ENCODE measurements at places on chromosomes 2 and 18.

GRCh38 chr2:47300609-47301276 lies 102.2 kb upstream of the MSH2 start:
- no peak for DNase-seq

GRCh38 chr18:58590254-58590653 lies 38.6 kb downstream of the ALPK2 start:
- no peak for DNase-seq

DNA sequence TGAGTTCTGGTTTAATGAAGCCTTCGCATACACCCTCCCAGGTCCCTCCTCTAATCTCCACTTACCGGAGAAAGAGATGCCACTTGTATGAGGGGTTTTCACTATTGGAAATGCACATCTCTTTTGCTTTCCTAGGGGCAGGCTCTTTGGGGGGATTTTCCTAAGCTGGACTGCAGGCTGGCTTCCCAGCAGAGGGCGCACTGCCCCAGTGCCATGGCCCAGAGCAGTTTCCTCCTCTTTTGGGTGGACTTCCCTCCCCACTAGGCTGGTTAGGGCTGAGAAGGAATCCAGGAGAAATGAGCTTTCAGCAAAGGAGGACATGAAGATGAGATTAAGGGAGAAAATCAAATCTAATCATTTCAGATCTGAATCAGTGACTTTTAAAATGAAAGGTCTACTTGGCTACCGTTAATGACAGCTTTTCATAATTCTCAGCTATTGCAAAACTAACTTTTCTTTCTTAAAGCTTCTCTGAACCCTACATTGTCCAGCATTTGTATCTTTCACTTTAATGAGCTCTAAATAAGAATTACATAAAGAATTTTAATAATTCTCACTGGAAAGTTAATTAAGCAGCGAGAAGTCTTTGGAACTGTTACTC lies 784.1 kb upstream of the FANCL start:
- no peak for DNase-seq

DNA sequence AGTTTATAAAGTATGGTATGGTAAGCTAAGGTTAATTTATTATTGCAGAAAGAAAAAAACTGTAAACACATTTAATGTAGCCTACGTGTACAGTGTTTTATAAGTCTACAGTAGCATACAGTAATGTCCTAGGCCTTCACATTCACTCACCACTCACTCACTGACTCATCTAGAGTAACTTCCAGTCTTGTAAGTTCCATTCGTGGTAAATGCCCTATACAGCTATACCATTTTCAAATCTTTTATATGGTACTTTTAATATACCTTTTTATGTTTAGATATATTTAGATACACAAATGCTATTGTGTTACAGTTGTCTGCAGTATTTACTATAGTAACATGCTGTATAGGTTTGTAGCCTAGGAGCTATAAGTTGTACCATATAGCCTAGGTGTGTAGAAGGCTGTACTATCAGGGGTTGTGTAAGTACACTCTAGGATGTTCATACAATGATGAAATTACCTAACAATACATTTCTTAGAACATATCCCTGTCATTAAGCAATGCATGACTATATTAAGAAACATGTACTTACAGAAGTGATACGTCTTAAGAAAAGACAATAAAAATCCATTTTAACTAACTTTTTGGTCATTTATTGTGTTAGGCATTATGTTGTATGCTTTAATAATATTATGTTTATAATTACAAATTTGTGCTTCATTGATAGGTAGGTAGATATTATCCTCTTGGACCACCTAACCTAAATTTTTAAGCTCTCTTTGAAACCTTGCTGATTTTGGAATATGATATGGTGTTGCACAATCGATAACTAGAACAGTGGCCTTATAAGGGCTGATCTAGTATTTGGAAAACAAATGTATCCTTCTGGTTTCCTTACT lies 51.9 kb downstream of the VRK2 start:
- no peak for DNase-seq

GRCh38 chr2:217066510-217067270 lies 206.8 kb upstream of the TNP1 start:
- DNase-seq: no peak

DNA sequence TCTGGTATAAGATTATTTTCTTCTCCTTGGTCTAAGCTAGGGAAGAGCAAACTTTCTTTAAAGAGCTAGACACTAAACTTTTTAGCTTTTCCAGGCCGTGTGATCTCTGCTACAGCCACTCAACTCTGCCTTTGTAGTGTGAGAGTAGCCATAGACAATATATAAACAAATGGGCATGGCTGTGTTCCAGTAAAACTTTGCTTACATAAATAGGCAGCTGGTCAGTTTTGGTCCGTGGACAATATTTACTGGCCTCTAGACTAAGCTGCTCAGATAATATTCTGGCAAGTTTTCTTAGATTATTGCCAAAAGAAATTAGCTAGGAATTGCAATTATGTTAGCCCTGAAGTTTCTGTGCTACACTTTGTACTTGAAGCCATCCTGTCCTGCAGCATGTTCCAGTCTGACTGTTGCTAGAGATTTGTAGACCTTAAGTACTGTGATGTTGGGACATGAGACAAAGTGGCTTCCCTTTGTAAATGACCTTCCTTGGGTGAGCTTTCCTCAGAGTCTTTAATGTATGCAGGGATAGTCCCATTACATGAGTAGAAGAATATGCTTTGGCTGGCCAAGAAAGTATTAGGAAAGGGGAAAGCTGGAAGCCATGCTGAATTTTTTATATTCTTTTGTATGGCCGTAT lies 126.9 kb downstream of the SOX11 start:
- no peak for DNase-seq

DNA sequence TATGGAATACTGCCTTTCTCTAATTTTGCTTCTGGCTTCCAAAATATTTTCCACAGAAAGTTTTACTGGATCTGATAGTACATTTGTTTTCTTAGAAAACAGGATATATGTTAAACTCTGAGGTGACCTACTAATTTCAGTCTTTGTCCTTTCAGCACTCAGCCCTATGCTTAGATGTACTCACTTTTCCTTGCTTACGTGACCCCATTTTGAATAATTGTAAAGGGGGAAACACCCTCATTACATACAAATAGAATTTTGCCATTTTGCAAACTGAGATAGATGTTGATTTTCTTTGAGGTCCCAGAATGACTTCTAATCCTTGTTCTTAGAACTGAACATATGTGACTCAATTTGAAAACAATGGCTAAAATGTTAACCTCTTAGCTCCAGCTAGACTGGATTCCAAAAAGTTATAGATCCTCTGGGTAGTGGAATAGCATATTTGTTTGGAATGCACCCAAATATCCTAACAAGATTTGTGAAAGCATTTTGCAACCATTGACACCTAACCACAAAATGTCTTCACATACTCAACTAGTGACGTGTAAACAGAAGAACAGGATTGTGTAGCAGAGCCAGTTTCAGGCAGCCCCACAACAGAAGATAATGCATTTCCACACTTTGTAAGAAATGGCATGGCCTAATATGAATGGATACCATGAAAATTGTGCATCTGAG lies 44.8 kb upstream of the EHBP1 start:
- no peak for DNase-seq

GRCh38 chr18:61749031-61749430 lies 143.8 kb downstream of the RNF152 start:
- no peak for DNase-seq

DNA sequence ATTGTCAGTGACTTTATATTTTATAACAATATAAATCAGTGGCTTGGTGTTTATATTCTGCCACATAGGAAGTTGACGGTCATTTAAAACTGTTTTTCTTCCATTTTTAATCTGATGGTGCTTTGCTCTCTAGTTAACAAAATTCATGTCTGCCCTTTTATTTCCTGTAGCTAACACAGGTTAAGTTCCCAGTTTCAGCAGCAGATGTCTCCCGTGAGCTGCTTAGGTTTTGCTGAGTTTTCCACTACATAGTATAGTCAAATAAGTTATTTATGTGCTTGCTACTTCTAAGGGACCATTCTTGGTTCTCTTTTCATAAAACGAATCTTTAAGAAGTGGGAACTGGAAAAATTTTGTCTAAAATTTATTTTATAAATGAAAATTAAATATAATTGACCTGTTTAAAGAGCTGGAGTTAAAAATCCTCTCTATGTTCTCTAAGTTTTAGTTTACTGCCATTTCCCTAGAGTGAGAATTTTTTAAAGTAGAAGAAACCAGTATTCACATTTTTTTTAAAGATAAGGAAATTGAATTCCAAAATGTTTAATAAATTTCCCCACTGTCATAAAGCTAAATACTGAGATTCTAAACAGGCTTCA lies 20.6 kb downstream of the HTR2B start:
- DNase-seq: no peak

GRCh38 chr2:18546567-18546966 lies 13.9 kb downstream of the RDH14 start:
- DNase-seq: no peak

GRCh38 chr2:230412371-230412711 lies 3.7 kb upstream of the SP100 start:
- no peak for DNase-seq

DNA sequence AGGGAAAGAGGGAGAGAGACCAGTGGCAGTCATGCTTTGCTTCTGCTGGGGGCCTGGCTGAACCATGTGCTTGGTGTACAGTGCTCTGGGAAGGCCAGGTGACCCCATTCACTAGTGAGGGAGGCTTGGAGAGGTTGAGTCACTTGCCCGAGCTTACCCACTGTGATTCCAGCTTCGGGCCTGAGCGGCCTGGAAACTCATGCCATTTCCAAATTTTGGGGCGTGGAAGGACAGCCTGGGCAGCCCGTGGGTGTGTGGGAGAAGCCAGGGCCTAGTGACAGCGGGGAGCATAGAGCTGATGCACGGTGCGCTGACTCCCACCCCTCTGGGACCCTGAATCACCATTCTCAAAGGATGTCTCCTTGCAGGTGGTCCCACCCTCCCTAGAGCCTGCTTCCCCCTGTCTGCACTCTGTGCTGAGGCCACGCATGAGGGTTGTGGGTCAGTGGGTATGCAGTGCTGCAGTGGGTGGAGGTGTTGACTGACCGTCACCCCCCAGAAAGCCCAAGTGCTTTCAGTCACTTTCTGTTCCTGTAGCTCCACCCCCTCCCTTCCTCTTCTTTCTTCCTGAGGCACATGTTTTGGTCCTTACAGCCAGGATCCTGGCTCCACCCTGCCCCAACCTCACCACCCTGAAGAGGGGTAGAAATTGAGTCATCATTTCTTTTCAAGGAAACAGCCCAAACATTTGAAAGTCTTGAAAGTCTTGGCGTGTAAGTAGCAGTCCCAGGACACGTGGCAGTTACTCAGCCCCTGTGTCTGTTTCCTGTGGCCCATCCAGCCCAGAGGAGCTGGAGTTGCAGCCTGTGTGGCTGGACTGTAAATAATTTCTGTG lies 69.3 kb upstream of the MCFD2 start:
- no peak for DNase-seq

- DNase-seq: no peak
These were observed 230.2 kb downstream of the CDCA7 start for GRCh38 chr2:173584676-173585458.

GRCh38 chr2:139876964-139877363 lies 1096.8 kb upstream of the NXPH2 start:
- DNase-seq: no peak

GRCh38 chr2:20366672-20367116 lies 16.1 kb upstream of the PUM2 start:
- no peak for DNase-seq

- no peak for DNase-seq
These were observed 387.5 kb downstream of the CDH2 start for GRCh38 chr18:27789406-27789805.

- DNase-seq: no peak
These were observed 143.8 kb upstream of the AQP4 start for GRCh38 chr18:27009293-27009692.

DNA sequence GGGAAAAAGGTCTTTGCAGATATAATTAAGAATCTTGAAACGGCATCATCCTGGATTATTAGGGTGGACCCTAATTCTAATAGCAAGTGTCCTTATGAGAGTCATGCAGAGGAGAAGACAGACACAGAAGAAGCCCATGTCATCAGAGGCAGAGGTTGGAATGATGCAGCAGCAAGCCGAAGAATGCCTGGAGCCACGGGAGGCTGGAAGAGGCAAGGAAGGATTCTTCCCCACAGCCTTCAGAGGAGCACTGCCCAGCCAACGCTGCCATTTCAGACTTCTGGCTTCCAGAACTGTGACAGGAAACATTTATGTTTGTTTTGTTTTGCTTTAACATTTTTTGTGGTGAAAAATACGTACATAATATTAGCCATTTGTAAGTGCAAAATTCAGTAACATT lies 72.3 kb downstream of the MCFD2 start:
- no peak for DNase-seq

GRCh38 chr18:46337271-46337670 lies 233.1 kb downstream of the HAUS1 start:
- no peak for DNase-seq

DNA sequence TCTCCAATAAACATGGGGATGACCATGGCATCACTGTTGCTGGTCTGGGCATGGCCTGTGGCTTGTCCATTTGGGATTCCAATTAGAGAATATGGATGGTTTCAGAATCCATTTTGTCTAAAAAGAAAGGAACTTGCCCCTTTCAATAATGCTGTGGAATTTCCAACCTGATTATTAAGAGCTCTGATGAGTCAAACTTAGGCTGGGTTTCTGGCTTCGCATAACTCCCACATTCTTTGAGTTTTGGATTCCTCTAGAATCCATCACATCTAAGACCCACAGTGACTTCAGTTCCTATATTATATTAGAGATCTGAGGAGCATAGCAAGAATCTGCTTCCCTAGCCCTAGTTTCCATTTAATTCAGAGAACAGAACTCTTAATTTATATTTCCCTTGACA lies 531.5 kb downstream of the TNS1 start:
- DNase-seq: no peak

DNA sequence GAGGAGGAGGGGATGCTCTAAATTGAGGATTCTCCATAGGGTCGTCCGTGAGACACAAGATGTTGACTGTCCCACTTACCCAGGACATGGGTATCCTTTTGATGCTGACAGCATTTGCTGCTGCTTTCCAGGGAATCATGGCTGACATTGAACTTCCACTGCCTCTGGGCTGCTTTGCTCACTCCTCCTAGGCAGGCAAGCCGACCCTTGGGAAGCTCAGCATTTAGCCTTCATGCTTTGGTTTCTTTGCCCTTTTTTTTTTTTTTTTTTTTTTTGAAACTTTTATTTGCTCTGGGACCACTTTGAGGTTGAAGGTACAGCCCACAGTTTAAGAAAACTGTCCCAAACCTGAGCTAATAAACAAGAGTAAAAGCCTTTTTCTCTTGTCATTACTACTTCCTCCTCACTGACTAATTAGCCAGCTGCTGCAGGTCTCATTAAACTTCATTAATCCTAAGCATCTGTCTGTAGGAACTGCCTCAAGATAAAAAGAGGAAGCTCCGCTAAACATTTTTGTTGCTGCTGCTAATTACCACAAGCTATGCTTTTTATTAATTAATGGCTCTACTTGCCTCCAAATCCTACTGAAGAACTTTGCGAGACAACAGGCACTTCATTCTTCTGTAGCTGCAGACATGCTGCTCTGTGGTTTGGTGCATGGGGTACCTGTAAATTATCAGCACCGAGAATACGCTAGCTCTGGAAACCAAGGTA lies 125.4 kb downstream of the SPTBN1 start:
- DNase-seq: no peak

DNA sequence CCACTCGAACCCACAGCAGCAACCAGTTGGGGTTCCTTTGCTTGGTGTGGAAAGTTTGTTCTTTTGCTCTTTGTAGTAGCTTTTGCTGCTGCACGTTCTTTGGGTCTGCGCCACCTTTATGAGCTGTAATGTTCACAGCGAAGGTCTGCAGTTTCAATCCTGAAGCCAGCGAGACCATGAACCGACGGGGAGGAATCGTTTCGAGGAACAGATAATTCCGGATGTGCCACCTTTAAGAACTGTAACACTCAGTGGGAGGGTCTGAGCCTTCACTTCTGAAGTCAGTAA lies 14.3 kb downstream of the GPR17 start:
- no peak for DNase-seq

Data from activated CD8-positive, alpha-beta memory T cell treated with anti-CD3 and anti-CD28 coated beads for 1 hour (primary cell).